Memory B cell (primary cell): ENCODE measurements at places on chromosomes 13 and 19.

DNA sequence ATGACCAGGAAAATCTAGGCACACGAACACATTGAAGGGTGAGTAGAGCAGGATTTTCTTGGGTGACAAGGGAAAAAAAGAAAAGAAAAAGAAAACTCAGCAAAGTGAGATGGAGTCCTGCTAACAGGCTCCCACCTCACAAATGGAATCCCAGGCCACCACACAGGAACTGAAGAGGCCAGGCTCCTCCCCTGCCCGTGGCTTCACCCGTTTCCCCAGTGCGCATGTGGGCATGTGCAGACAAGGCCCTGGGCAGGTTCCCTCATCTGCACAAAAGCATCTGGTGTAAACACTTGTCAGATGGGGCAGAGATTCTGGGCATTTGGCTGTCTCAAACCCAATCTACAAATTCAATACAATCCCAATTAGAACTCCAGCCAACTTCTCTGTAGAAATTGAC is 24.5 kb downstream of the CFAP97D2 start:
- DNase-seq, result no peak

- no peak for DNase-seq
Measured at GRCh38 chr19:39582891-39583625, 19.3 kb upstream of the LGALS13 start.

GRCh38 chr13:113216254-113217048 is 7.0 kb downstream of the CUL4A start:
- no peak for DNase-seq

DNA sequence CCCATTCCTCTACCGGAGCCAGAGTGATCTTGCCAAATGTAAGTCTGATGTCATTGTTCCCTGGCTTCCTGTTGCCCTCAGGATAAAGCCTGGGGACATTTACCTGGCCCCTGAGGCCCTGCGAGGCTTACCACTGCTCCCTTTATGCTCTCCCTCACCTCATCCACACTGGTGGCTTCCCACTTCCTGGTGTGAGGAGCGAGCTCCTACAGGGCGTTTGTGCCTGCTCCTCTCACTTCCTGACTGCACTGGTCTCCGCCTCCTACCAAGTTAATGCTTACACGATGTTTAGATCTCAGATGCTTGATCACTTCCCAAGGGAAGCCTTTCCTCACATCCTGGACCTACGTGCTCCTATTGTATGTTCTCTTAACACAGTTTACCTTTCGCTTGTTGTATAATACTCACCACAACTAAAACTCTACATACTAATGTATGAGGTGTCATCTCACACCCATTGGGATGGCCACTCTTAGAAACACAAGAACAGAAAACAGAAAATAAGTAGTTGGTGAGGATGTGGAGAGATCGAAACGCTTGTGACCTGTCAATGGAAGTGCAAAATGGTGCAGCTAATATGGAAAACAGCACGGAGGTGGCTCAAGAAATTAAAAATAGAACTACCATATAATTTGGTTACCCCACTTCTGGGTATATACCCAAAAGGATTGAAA is 177.6 kb downstream of the SHISA2 start:
- no peak for DNase-seq

DNA sequence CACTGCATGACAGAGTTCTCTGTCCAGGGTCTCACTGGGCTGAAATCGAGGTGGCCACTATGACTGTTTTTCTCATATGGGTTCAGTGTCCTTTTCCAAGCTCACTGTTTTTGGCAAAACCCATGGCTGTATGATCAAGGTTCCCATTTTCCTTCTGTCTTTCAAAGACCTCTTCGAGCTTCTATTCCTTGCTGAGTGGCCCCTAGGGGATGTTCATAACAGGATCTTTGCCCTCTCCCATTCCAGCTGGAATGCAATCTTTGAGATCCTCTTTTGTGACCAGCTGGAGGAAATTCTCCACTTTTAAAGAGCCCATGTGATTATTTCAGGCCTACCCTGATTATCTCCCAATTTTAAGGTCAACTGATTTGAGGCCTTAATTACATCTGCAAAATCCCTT is 572.5 kb upstream of the SLC10A2 start:
- no peak for DNase-seq

DNA sequence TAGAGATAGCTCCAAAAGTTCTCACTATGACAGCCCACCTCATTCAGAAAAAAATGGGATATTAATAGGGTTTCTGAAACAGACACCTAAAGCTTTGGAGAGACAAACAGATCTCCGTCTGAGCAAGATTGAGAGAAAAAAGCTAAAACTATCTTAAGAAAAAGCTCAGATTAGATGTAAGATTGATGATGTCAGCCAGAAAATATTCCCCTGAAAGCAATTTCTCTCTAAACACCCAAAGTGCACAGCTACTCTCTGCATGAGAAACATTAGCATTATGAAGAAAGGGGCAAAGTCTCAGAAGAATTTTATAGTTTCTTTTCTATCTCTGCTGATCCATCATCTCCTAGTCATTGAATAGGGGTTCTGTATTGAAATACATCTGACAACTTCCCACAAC is 148.9 kb downstream of the ZNF737 start:
- no peak for DNase-seq

DNA sequence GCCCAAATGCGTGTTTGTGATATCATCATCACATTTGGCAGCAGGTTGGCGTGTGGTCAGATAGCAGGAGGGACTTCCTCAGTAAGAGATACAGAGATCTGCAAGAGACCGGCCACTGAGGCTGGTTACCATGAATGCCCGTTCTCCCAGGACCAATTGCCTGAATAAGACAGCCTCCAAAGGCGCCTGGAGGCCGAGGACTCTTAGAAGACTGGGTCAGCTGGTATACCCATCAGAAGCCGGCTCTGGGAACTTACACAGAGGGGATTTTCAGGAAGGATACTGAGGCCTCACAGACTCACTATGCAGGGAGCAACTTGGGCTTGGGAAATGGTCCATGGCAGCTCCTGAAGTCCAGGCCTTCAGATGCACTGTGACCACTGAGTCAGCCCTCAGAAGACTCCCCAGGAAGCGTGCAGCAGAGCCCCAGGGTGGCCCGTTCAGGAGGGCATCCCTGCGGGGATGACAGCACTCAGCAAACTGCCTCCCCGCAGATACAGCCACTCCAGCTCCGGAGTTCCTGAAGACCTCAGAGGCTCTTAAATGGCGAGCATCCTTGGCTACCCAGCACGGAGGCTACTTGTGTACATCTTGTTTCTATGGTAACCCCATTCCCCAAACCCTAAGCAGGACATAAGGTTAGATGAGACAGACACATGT is 26.4 kb upstream of the VSTM2B start:
- DNase-seq, result no peak

GRCh38 chr13:66624302-66624701 is 605.8 kb downstream of the PCDH9 start:
- no peak for DNase-seq

DNA sequence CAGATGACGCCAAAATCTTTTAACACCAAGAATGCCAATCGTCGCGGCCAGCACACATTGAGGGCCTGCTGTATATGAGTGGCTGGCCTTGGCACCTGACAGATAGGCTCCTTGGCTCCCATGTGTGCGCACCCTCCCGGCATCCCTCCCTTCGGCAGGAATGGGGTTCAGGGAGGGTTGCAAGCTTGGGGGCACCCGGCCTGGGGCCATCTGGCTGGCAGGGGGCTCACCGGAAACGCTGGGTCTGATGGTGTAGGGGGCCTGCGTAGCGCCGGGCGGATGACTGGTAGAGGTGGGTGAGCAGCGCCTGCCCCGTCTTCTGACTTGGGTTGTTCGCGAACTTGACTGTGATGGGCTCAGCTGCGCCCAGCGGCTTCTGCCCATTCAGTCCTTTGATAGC is 22.4 kb downstream of the PRKCSH start:
- no peak for DNase-seq

DNA sequence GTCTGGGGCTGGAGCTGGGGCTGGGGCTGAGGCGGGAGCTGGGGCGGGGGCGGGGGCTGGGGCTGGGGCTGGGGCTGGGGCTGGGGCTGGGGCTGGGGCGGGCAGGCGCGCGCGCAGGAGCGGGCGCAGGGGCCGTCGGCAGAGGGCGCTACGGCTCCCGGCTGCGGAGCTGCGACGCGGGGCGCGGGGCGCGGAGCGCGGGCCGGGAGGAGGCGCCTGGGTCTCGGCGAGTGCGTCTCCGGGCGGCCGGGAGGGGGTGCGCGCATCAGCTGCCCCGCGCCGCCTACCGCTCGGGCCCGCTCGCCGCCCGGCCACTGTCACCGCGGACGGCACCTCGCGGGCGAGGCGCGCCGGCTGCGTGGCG is 422 bp upstream of the MTUS2 start:
- DNase-seq, result no peak
